Sigmoid colon (tissue), 7 donors: ENCODE measurements at places on chromosomes 1 and 21. TPM values are rescaled to one million over a fixed set of nuclear protein-coding genes. Genes with fewer than 3 reads are reported as not detected.
A peak's percentile ranks its signal among the peaks of the same experiment; 100 is the strongest.

- no peaks in the 10 kb centered on the region for H3K36me3 ChIP-seq
- no peak for DNase-seq
- H3K27me3 ChIP-seq: no peaks in the 10 kb centered on the region
- peaks cover 6% of the 10 kb centered on the region for H3K4me1 ChIP-seq
- H3K27ac ChIP-seq: no peak overlapping the region
- no peak overlapping the region for H3K4me3 ChIP-seq
Measured at GRCh38 chr21:37028570-37028969, 22.1 kb downstream of the RIPPLY3 start.

- H3K4me3 ChIP-seq: peak overlapping the region; percentile 85
- no peaks in the 10 kb centered on the region for H3K4me1 ChIP-seq
- H3K36me3 ChIP-seq: no peaks in the 10 kb centered on the region
- DNase-seq: no peak
- H3K27ac ChIP-seq: peak overlapping the region; percentile 93
- H3K27me3 ChIP-seq: no peaks in the 10 kb centered on the region
Measured at GRCh38 chr1:23020706-23021405, 1.6 kb downstream of the KDM1A start.

DNA sequence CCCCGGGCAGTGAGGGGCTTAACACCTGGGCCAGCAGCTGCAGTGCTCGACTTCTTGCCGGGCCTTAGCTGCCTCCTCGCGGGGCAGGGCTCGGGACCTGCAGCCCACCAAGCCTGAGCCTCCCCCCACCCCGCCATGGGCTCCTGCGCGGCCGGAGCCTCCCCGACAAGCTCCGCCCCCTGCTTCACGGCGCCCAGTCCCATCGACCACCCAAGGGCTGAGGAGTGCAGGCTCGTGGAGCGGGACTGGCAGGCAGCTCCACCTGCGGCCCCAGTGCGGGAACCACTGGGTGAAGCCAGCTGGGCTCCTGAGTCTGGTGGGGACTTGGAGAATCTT lies 67.8 kb upstream of the NR5A2 start:
- H3K27ac ChIP-seq: no peak overlapping the region
- no peaks in the 10 kb centered on the region for H3K36me3 ChIP-seq
- no peaks in the 10 kb centered on the region for H3K27me3 ChIP-seq
- DNase-seq: no peak
- H3K4me3 ChIP-seq: no peak overlapping the region

GRCh38 chr1:67457247-67457646 lies 27.0 kb upstream of the SERBP1 start:
- no peak for DNase-seq
- no peaks in the 10 kb centered on the region for H3K27me3 ChIP-seq
- H3K4me1 ChIP-seq: no peaks in the 10 kb centered on the region

GRCh38 chr1:78096976-78097375 lies 51.2 kb downstream of the GIPC2 start:
- no peak overlapping the region for H3K4me3 ChIP-seq
- H3K4me1 ChIP-seq: peaks cover 4% of the 10 kb centered on the region
- H3K27me3 ChIP-seq: no peaks in the 10 kb centered on the region
- H3K27ac ChIP-seq: no peak overlapping the region
- no peak for DNase-seq

DNA sequence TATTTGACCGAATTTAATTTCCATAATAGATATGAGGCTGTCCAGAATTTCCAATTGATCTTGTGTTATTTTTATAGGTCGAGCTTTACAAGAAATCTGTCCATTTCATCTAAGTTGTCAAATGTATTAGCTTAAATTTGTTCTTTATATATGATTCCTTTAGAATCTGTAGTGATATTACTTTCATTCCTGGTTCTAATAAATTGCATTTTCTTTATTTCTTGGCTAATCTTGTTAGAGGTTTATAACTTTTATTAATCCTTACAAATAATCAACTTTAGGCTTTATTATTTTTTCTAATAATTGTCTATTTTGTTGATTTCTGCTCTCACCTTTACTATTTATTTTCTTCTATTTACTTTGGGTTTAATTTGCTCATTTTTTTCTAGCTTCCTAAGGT lies 14.0 kb downstream of the IFT25 start:
- H3K36me3 ChIP-seq: peaks cover 5% of the 10 kb centered on the region
- no peaks in the 10 kb centered on the region for H3K27me3 ChIP-seq
- H3K27ac ChIP-seq: no peak overlapping the region
- H3K4me3 ChIP-seq: no peak overlapping the region
- DNase-seq: no peak

DNA sequence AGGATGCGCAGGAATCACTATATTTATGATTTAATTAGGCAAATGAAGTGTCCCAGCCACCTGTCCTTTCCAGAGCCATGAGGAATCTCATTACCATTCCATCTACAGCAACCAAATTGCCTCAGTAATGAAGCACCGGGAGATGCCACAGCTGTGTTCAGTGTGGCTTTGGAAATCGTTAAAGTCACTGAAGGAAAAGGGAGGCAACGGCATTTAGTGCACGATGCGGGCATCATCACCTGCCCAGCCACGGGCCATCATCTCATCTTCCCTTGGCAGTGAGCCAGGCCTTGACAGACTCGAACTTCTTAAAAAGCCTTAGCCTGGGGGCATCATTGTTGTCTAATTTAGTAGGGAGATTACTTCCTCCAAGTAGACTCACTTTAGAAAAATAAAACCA lies 67.8 kb downstream of the CNIH3 start:
- DNase-seq: no peak
- H3K4me1 ChIP-seq: no peaks in the 10 kb centered on the region
- no peak overlapping the region for H3K4me3 ChIP-seq
- H3K36me3 ChIP-seq: no peaks in the 10 kb centered on the region
- no peaks in the 10 kb centered on the region for H3K27me3 ChIP-seq
- no peak overlapping the region for H3K27ac ChIP-seq

DNA sequence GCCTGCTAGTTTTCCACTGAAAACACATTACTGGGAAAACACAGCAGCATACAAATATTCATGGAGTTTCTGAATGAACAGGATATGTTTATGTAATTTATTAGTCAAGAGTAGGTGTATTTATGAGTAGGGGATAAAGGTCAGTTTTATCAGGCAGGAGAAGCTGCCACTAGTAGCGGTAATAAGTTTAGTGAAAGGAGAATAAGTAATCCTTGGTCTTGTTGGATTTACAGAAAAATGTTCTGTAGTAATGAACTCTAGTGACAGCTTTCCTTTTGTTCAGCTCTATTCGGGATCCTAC lies 1.2 kb downstream of the MAST2 start:
- H3K4me3 ChIP-seq: no peak overlapping the region
- H3K27ac ChIP-seq: peak overlapping the region; percentile 78
- H3K27me3 ChIP-seq: no peaks in the 10 kb centered on the region
- peaks cover 29% of the 10 kb centered on the region for H3K4me1 ChIP-seq
- DNase-seq: no peak

- no peak overlapping the region for H3K27ac ChIP-seq
- DNase-seq: no peak
- H3K27me3 ChIP-seq: no peaks in the 10 kb centered on the region
Measured at GRCh38 chr1:151820940-151821339, 10.7 kb downstream of the RORC start.

- no peak overlapping the region for H3K4me3 ChIP-seq
- no peaks in the 10 kb centered on the region for H3K36me3 ChIP-seq
- H3K27ac ChIP-seq: no peak overlapping the region
Measured at GRCh38 chr21:20729376-20729775, 268.8 kb upstream of the NCAM2 start.

Gene HENMT1
- total RNA-seq: 2.2 TPM

Gene RGL1
- 23.8 TPM for total RNA-seq
